HCEC 1CT (cell line): ENCODE measurements at places on chromosomes 16 and 17.
A peak's percentile ranks its signal among the peaks of the same experiment; 100 is the strongest.

- DNase-seq, result no peak
Measured at GRCh38 chr16:1747934-1748333, 23.4 kb downstream of the NME3 start.

- no peak for DNase-seq
Measured at GRCh38 chr17:15406081-15406480, 61.3 kb downstream of the CDRT4 start.

DNA sequence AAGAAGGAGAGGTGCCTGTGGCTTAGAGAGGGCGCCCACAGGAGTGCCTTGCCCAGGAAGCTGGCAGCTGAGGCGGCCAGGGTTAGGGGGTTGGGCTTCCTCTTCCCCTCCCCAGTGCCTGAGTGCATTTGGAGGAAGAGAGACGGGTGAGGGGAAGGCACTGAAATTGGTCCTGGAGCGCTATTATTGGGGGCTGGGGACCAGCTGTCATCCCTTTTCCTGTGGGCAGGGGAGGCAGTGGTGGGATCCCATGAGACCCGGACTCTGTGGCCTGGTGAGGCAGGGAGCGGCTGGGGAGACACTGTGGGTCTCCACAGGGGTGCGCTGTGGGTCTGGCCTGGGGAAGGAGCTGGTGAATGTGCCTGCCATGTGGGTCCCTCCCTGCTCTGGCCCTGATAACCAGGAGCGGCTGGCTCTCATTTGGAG is 259.7 kb downstream of the SEC14L1 start:
- no peak for DNase-seq

- no peak for DNase-seq
Measured at GRCh38 chr17:70493277-70493874, 324.0 kb downstream of the KCNJ2 start.

- DNase-seq, result no peak
Measured at GRCh38 chr17:34776456-34777443, 184.5 kb downstream of the CCT6B start.

DNA sequence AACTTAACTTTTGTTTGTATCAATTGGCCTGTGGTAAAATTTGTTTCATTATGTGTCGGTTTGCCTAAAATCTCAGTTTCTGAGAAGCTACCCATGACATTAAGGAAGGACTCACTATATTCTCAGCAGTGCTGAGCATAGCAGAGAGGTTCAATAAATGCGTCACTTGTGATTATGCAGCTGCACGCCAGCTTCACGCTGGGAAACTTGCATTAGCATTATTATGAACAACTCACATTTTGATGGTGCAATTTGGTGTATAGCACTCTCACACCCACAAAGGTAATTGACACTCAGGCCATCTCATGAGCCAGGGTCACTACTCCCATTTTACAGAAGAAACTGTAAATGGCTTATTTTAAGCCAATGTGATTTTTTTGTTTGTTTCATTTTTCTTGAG is 80.6 kb upstream of the SALL1 start:
- DNase-seq, result no peak

DNA sequence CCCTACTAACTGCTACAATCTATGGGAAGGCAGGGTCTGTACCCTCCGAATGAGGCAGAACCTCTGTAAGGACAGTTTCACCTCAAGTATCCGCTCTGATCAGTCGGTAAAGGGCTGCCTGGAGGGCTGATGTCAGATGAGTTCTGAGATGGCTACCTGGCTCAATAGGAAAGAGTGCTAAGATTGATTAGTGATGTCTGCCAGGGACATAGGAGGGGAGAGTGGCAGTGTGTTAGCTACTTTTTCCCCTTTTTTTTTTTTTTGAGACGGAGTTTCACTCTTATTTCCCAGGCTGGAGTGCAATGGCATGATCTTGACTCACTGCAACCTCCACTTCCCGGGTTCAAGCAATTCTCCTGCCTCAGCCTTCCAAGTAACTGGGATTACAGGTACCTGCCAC is 39.1 kb upstream of the CDC42EP4 start:
- no peak for DNase-seq

- no peak for DNase-seq
Measured at GRCh38 chr16:57852189-57852588, 49.9 kb upstream of the KIFC3 start.

- DNase-seq, result no peak
Measured at GRCh38 chr17:49555495-49556222, 20.0 kb upstream of the NXPH3 start.

GRCh38 chr17:83089328-83090132 is 10.1 kb downstream of the METRNL start:
- DNase-seq, result no peak

- no peak for DNase-seq
Measured at GRCh38 chr16:30964574-30965226, 7.1 kb downstream of the SETD1A start.

DNA sequence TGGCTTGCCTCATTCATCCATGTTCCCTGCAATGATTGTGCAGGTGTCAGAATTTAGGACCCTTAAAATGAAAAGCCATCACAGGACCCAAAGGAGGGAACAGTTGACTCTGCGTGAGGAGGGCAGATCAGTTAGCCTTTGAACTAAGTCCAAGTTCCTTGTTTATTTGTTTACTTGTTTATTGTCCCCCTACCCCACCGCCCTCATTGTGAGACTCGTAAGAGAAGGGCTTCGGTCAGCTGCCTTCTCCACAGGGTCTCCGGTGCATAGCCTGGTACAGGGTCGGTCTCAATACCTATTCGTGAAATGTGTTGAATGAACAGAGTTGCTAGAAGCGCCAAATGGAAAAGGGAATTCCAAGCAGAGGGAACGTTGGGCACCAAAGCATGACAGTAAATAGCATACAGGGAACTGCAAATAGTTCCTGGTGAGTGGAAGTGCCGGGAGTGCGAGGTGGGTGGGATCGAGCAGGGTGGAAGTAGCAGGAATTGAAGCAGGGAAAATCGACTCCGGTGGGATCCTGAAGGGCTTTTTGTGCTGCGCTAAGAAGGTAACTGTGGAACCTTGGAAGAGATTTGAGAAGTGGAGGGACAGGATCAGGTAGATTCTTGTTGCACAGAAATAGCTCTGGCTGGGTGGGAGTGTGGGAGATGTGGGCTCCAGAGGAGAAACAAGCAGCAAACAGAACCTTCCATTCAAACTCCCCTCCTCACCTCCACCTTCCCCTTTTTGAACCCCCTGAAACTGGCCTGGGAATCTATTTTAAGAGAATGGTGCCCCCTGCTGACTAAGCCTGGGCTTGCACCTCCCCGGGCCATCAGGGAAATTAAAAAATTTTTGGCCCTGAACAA is 12.7 kb downstream of the SLC35B1 start:
- peak; percentile 7 for DNase-seq

GRCh38 chr16:66538910-66539309 is 11.0 kb downstream of the TK2 start:
- no peak for DNase-seq

- no peak for DNase-seq
Measured at GRCh38 chr16:50216231-50216630, 50.1 kb upstream of the ADCY7 start.

DNA sequence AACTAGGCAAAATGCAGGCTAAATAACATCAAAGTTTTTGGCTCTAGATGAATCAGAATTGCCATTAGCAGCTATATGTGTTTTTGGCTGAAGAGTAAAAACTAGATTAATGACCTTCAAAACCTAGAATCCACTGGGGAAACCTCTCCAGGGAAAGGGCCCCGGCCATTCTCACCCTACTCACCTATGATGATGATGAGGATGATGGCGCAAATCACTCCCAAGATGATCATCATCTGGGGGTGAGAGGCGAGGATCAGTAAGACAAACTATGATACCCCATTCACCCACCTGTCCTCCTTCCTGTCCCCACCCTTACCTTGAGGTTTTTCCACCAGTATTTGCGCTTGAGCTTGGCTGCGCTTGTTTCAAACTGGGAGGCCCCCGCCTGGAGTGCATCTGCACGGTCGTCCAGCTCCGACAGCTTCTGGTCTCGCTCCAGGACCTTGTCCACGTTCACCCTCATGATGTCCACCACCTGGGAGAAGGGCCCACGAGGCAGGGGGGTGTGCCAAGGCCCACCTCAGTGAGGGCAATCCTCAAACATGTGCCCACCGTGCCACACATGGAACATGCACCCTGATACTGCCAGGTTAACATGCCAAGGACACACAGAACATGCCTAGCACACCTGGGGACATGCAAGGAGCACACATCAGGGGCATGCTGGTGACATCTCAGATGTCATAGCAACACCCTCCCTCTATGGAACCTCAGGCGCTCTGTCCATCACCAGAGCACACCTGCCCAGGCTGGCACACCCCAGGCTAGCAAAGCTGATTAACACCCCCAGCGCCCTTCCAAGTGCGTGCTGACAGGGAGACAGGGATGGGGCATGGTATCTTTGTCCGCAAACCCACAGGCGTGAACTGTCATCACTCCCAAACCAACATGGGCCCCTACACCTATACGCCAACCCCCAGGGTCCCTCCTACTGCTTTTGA is 1.2 kb downstream of the VAMP2 start:
- DNase-seq, result no peak

- DNase-seq, result peak; percentile 88
Measured at GRCh38 chr17:55458978-55459377, 37.3 kb upstream of the MMD start.

- no peak for DNase-seq
Measured at GRCh38 chr16:56594292-56594619, 4.9 kb downstream of the MT3 start.

DNA sequence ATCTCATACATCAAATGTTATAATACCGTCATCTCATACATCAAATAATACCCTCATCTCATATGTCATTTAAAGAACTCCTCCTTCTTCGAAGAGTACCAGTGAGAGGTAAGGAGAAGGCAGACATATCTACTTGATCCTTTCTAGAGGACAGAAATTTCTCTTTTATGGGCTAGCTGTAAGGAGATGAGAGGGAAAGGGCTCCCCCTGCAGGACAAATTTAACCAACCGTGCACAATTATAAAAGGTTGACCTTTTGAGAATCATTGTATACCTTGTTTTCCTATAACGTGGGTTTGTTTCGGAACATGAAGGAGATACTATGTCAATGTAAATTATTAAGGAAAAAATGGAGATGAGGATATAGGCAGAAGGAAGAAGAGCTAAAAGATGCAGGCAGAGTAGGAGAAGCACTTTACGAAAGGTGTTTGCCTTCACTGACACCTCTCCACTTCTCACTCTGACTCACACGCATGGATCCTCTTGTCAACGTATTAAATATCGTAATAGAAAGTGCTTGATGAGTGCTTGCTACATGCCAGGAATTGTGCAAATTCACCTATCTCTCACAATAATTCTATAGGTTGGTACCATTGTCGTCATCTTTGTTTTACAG is 465.9 kb upstream of the ERCC4 start:
- DNase-seq, result no peak

- peak; percentile 97 for DNase-seq
Measured at GRCh38 chr16:2531696-2532493, 687 bp upstream of the CEMP1 start.

GRCh38 chr17:7348478-7349242 is 3.3 kb upstream of the KCTD11 start:
- DNase-seq, result no peak

GRCh38 chr17:50630524-50631194 is 4.0 kb upstream of the ABCC3 start:
- no peak for DNase-seq

GRCh38 chr16:78275420-78275819 is 176.0 kb downstream of the WWOX start:
- DNase-seq, result no peak

- DNase-seq, result no peak
Measured at GRCh38 chr16:87176735-87177134, 140.5 kb downstream of the C16orf95 start.

GRCh38 chr17:69762359-69762758 is 312.7 kb upstream of the KCNJ16 start:
- DNase-seq, result peak; percentile 48

DNA sequence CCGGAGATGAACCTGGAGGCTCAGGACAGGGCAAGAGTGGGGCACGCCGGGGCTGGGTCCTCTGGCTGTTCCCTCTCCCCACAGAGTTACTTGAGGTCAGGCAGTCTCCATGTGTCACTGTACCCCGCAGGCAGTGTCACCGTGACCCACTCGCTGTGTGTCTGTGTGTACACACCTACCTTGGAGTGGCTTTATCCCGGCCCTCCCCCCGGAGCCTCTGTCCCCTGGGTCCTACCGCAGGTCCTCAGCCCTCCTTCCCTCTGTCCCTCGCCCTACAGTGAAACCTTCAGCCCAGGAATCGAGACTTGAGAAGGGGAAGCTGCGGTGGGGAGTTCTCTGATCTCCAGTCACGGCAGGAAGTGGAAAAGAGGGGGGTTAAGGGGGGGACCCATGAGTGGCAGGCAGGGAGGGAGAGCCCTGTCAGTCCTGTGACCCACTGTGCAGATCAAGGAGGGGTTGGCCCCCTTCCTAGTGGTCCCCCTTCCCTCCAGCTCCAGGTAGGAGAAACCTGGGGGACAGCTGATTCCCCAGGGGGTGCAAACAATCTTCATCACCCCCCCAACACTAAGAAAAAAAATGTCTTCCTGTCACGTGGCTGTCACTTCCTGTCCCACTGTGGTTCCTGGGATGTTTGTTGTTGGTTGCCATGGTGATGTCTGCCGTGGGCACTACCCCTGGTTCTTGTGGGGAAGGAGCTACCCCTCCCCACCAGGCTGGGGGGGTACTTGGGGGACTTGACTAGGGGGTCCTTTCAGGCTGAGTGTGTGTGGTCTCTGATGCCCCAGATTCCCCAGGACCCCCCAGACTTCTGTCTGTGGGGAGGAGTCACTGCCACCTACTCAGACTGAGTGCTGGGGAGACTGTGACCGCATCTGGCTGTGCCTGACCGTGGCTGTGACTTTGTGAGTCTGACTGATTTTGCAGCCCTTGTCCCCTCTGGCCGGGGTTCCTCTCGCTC is 13.7 kb downstream of the RARA start:
- peak; percentile 73 for DNase-seq

- no peak for DNase-seq
Measured at GRCh38 chr17:82226809-82227628, 1.8 kb upstream of the SLC16A3 start.
